Activated naive CD8-positive, alpha-beta T cell treated with anti-CD3 and anti-CD28 coated beads, Interleukin-2, amount 50 U/mL, for 24 hours (primary cell): ENCODE measurements at places on chromosomes 3 and 15.

- H3K27me3 ChIP-seq: no peaks in the 10 kb centered on the region
- peak overlapping the region; percentile 76 for H3K4me3 ChIP-seq
- peaks cover 39% of the 10 kb centered on the region for H3K36me3 ChIP-seq
- DNase-seq: peak; percentile 56
- peak overlapping the region; percentile 96 for H3K27ac ChIP-seq
These were observed 29.9 kb downstream of the MBNL1 start for GRCh38 chr3:152298393-152299248.

DNA sequence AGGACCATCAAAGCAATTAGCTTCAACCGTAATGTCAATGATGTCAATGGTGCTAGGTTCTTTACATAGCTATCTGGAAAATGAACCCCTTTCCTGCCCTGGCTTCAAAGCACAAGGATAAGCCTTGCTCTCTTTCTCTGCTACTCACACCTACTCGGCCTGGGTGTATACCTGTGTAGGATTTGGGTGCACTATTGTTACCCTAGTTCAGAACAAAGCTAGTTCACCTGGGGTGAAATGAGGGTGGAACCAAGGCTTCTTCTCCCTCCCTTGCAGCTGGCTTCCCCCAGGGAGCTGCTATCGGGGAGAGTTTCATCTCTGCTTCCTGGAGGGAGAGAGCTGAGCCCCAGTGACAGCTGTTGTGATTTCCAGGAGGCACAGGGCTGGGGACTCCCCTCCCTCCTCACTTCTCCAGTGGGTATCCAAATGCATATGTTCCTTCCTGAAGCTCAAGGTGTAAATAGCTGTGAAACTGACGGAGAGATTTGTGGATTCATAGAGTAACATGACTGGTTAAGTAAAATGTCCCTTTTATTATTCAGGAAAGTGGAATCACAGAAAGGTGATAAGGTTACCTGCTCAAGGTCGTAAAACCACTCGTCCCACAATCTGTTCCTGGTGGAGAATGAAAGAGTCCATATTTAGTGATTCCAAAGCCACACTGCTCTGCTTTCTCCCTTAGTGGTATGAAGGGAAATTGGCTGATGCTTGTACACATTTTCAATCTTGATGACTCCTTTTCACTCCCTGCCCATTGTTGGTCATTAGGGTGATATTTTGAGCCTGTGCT is 11.8 kb upstream of the C3orf70 start:
- H3K4me1 ChIP-seq: no peaks in the 10 kb centered on the region
- no peaks in the 10 kb centered on the region for H3K36me3 ChIP-seq

- peaks cover 35% of the 10 kb centered on the region for H3K4me1 ChIP-seq
- no peaks in the 10 kb centered on the region for H3K27me3 ChIP-seq
- no peaks in the 10 kb centered on the region for H3K36me3 ChIP-seq
- peak overlapping the region; percentile 57 for H3K27ac ChIP-seq
- H3K4me3 ChIP-seq: peak overlapping the region; percentile 38
These were observed 68.7 kb downstream of the TRAK1 start for GRCh38 chr3:42159706-42160472.

DNA sequence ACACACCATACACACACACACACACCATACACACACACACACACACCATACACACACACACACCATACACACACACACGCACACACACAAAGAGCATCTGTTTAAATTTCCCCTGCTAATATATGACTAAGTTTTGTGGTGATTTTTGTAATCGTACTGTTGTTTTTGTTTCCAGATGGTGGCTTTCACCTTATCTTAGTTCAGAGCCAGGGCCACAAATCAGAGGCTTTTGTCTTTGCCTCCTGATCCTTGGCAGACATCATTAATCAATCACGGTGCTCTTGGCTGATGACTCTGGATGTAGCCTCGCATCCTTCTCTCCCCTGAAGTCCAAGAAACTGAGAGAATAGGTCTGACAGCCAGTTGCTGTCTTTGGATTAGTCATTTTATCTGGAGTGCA is 52.1 kb downstream of the EDEM1 start:
- DNase-seq: no peak
- no peaks in the 10 kb centered on the region for H3K27me3 ChIP-seq
- peaks cover 5% of the 10 kb centered on the region for H3K4me1 ChIP-seq
- no peaks in the 10 kb centered on the region for H3K36me3 ChIP-seq

- H3K4me3 ChIP-seq: peak overlapping the region; percentile 91
- peaks cover 10% of the 10 kb centered on the region for H3K27me3 ChIP-seq
- DNase-seq: no peak
- H3K36me3 ChIP-seq: peaks cover 15% of the 10 kb centered on the region
These were observed 360 bp upstream of the MGA start for GRCh38 chr15:41659855-41660234.

DNA sequence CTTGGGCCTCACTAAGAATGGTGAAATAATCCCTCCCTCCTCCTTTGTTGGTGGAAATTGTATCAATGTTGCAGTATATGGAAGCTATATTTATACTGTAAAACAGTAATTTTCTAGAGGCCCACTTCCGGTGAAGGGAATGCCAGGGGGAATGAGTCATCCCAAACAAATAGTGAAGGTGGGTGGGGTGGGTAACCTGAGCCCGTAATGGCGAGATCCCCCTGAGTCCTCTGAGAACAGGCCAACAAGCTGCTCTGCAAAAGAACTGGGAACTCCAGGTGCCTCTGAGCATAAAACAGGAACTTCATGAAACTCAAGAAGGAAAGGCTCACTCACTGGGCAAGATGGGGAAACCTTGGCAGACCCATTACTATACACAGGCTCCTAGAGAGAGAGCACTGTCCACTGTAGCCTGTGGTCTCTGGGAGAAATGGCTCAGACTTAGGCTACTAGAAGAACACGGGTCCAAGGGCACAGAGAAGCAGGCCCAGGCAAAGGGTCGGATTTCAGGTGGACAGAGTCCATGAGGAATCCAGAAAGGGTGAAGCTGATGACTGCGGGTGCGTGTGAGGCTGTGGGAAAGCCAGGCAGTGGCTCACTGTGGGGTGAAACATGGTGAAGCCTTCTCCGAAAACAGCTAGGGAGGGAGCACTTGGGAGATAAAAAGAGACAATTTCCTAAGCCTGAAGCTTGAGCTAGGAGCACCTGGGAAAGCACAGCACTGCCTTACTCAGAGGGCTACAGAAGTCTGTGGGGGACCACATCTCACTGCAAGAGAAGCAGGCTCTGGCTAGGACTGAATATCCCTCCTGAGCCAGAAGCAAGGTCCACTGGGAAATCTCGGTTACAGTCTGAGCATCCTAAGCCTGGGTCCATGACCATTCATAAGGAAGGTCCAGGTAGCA is 19.8 kb downstream of the LARP6 start:
- H3K27me3 ChIP-seq: peaks cover 5% of the 10 kb centered on the region
- no peak for DNase-seq
- no peak overlapping the region for H3K27ac ChIP-seq
